ENCODE measurements at places on chromosomes 5 and 9.

DNA sequence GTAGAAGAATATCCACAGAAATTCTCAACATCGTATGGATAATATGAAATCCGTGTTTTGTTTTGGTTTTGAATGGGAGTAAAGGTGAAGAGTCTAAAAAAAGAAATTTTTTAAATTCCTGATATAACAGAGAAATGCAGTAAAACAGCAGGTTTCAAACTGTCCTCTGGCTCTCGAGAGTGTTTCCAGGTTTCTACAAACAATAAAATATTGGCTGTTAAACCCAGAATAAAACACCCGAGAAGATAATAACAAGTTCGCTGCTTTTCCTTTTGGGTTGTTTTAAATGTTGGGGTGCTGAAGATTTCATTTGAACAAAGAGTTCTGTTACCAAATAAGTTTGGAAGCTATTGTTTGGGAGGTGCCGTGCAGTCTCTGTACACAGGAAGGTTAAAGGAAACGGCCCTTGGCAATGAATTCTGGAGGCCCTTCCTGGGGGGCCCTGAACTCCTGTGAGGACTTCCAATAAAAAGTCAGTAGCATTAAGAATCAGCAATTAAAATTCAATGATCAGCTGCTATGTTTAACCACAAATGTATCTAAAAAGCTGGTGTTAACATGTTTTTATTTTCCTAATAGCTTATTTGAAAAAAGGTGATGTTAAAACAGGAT, 215.8 kb downstream of the TSSK1B start:
- DNase-seq: no peak

DNA sequence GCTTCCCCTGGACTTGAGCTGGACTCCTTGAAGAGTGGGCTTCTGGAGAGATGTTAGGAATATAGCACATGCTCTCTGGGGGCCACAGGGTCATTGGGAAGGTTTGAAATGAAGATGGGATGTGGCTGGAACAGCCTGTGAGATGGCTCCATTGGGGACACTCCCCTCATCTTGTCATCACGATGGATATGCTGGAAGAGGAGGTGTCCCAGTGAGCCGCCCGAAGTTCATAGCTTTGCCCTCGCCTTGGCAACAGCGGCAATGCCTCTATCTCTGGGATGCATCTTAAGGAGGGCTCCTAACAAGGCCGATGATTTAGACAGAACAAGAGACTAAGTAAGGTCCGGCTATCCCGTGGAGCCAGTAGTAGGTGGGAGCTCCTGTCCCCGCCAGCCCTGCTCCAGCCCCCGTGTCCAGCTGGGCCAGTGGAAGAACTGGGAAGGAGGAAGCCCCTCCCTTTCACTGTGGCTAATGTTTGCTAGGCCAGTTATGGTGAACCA, 23.9 kb downstream of the AMBP start:
- DNase-seq: no peak

- no peak for DNase-seq
These were observed 16.2 kb downstream of the PRKAA1 start for GRCh38 chr5:40781843-40782409.

DNA sequence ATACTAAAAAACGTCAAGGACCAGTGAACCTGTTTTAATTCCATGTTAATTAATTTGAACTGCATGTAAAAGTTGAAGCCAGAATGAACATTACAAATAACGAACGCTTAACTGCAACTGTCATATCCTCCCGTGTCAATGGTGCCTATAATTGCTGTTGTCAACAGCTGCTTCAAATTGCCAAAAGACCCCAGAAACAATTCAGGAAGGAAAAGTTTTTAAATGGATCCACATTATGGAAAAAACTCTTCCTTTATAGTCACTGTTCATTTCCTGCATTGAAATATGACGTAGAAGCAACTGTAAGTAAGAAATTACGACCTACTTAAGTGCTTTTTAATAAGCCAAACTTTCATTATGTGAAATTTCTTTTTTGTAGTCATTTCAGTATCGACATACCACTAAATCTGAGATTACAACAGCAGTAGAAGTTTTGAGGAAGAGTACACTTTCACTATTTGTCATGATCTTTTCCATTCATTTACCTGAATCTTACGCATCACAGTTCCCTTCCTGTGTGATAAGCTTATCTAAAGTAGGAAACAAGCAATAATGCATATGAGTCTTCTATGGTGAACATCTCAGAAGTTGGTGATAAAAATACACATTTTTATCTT, 37.8 kb downstream of the MEF2C start:
- no peak for DNase-seq

DNA sequence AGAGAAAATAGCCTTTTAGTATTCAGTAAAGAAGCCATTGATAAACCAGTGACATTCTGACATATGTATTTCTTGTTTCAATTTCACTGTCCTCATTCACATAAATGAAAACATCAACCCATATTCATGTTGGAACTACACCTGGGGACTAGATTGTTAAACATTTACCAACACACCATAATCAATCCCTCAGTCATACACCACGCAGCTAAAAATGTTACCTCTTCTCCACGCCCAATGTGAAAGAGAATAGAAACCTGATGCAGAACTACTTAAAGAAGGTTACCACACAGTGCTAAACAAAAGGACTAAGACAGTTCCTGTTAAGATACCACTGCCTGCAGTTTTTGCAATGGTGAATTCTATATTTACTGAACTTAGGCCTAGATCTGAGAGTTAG, 518.9 kb downstream of the PRELID2 start:
- DNase-seq: no peak

DNA sequence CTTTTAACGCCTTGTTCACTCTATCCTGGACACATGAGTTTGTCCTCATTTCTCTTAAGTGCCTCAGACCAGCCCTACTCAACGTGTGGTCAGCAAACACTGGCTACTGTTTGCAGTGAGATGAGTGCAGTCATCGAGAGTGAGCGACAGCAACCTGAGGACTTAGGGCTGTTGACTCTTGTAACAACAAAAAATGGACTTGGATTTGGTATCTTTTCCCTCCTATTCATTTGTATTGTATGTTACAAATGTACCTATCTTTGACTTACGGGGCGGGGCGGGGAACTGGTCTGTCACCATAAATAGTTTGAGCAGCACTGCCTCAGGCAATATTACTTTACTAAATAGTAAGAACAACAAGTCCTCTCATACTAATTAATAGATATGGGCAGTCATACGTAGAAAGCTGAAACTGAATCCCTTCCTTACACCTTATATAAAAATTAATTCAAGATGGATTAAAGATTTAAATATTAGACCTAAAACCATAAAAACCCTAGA, 84.1 kb downstream of the TLE1 start:
- no peak for DNase-seq

- no peak for DNase-seq
These were observed 1581.7 kb downstream of the EFNA5 start for GRCh38 chr5:106089073-106089472.

- no peak for DNase-seq
These were observed 5.6 kb downstream of the DAB2IP start for GRCh38 chr9:121656941-121657470.

DNA sequence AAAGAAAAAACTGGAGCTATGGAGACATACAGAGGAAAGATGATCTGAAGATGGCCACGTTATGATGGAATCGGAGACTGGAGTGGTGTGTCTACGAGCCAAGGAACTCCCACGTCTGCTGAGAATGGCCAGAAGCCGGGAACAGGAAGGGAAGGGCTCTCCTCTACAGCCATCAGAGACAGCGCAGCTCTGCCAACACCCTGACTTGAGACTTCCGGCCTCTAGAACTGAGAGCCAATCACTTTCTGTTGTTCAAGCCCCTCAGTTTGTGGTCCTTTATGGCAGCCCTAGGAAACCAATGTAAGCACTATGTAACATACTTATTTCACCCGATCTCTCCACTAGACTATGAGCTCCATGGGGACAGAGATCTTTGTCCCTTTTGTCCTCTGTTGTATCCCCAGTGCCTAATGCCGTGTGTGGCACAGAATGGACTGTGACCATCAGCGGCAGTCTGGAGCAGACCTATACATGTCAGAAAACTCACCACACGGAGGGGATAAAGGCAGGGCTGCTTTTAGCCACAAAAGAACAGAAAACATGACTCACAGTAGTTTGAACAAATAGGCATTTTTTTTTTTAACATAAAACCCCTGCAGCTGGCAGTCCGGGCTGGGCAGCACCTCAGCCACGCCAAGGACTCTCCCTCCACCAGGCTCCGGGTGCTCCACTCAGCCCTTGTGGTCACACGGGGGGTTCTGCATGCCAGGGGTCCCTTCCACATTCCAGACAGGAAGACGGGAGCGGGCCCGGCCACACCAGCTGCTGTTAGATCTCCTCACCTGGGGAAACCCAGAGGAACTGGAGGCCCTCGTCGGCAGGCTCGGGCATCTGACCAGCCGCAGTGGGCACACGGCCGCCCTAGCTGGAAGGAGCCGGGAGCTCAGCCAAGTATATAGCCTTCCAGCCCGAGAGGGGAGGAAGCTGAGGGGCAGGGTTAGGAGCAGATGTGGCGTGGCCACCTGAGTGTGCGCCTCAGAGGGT, 16.1 kb upstream of the MXD3 start:
- DNase-seq: no peak

DNA sequence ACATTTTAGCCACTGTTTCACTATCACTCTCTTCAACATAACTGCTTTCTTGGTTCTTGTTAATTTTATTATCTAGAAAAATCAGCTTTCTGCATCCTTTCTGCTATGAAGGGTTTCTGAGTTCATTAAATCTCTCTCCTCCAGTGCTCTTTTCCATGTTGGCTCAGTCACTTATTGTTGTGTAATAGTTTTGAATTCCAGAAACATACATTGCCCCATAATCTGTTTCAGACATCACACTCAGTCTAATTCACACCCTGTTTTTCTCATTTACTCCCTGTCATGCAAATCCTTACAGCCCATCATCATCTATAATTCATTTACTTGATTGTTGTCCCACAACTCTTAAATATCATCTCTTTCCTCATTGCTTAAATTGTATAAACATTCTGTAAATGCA, 176.1 kb upstream of the CDH12 start:
- DNase-seq: no peak

- DNase-seq: no peak
These were observed 3.8 kb downstream of the SELENOP start for GRCh38 chr5:42807722-42808447.

- no peak for DNase-seq
These were observed 35.5 kb downstream of the VAV2 start for GRCh38 chr9:133956520-133957076.

DNA sequence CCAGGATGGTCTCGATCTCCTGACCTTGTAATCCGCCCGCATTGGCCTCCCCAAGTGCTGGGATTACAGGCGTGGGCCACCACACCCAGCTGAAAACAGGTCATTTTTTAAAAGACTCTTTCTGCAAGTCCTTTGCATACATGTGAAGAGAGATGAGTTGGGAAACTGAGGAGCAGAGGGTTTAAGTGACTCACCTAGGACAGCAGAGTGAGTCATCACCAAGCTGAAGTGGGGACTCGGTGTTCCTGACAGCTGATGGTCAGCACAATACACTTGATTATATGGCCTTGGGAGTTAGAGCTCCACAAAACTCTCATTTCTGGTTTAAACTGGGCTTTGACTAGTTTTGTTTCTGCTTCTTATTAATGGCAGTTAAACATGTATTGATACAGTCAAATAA, 38.1 kb upstream of the SSBP2 start:
- no peak for DNase-seq

DNA sequence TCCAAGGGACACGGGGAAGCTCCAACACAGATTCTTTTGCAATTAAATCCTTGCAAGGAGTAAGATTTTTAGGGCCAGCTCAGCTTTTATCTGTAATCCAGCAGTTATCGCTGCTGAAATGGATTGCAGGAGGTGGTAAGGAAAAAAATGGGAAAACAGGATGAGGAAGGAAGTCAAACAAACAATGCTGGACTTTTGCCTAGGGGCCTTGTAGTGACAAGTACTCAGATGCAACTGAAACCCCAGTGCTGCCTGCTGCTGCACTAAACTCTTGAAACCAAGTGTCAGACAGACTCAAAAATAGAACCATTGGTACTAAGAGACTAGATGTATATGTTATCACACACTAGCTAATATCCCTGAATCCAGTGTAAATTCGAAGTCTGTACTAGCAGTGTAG, 309.2 kb downstream of the CTNND2 start:
- no peak for DNase-seq

DNA sequence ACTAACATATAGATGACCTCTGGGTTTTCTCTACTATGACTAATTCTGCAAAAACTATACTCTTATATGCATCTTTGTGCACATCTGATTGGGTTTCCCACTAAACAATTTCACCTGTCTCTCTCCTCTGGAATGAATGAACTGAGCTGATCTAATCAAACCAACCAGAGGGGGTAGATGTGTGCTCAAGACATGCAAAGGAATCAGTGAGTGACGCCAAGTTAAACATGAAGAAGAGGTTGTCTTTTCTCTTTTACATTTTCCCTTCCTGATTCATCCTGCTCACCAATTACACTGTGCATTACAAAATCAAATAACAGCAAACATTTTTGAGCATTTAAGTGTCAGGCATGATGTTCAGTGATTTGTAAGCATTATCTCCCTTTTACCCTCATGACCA, 29.6 kb upstream of the GRXCR2 start:
- DNase-seq: no peak

DNA sequence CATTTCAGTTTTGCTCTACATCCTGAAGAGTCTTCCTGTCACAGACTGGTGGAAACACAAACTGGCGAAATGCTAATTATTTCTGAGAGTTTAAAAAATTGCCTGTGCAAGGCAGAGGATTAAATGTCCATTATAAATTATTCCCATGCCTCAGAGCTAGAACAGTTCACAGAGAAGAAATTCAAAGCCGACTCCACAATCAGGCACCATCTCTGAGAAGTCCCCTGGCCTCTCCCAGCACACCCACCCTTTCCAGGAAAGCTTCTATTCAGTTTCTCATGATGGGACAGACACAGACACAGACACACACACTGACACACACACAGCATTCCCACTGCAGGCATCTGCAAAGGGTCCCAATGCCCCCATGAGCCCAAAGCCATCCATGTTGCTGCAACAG, 253.1 kb downstream of the DENND1A start:
- no peak for DNase-seq

DNA sequence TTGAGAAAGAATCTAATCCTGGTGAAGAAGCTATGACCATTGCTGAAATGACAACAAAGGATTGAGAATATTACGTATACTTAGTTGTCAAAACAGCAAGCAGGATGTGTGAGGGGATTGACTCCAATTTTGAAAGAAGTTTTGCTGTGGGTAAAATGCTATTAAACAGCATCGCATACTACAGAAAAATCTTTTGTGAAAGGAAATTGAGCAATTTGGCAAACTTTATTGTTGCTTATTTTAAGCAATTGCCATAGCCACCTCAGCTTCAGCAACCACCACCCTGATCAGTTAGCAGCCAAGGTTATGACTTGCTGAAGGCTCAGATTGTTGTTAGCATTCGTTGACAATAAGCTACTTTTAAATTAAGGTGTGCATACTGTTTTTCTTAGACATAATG, 22.5 kb upstream of the ARL14EPL start:
- no peak for DNase-seq

DNA sequence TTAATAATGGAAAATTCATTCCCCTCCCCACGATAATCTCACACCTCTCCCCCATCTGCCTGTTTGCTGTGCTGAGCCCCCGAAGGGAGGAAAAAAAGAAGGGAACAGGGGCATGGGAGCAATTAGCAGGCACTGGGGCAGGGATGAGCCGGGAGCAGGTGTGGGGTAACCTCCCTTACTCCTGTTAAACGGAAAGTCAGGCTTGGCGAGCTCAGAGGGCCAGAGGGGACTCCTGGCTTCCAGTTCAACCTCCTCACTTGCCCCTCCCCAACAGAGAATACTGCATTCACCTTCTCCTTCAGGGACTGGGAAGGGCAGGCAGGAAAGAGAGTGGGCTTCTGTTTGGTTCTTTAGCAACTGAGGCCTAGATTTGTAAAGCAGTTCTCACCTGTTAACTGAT, 1.6 kb downstream of the AFAP1L1 start:
- DNase-seq: no peak

Measured in stimulated activated CD4-positive, alpha-beta T cell treated with anti-CD3 and anti-CD28 coated beads, Interleukin-1b, Interleukin-23, amount 100 ng/mL, for 24 hours (primary cell).